ENCODE measurements at places on chromosomes 2 and 18.

- DNase-seq: no peak
These were observed 163.7 kb downstream of the LTBP1 start for GRCh38 chr2:33110461-33110860.

DNA sequence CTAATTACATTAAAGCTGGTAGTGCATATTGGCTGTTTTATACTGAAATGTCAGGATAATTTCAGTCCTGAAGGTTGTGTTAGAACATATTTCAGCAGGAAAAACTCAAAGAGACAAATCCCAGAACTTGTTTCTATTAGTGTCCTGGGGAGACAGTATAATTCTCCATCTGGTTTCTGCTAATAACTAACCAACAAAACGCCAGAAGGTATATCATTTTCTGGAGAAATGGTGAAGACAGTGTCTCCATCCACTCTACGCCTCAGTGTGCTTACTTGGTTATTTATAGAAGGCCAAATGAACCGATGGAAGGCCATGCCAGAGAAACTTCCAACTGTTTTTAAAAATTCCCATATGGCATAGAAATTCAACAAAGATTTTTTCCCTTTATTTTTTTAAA lies 41.6 kb downstream of the GCA start:
- no peak for DNase-seq

GRCh38 chr2:155309483-155309882 lies 611.0 kb downstream of the KCNJ3 start:
- DNase-seq: no peak

GRCh38 chr2:153455403-153455802 lies 23.2 kb downstream of the RPRM start:
- DNase-seq: no peak

DNA sequence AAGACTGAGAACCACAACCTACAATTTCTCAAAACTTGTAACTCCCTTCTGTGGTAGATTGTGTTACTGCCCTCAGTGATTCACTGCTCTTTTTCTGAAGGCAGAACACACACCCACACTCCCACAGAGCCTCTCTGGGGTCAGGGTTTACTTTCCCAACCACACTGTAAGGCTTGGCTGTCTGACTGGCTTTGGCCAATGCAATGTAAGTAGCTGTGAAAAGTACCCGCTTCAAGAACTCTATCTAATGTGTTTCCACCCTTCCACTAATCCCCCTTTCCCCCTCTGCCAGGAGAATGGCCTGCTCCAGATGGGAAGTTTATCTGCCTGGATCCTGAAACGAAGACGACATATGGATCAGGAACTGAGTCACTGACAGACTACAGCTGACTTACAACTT lies 222.7 kb downstream of the CDH2 start:
- DNase-seq: no peak

DNA sequence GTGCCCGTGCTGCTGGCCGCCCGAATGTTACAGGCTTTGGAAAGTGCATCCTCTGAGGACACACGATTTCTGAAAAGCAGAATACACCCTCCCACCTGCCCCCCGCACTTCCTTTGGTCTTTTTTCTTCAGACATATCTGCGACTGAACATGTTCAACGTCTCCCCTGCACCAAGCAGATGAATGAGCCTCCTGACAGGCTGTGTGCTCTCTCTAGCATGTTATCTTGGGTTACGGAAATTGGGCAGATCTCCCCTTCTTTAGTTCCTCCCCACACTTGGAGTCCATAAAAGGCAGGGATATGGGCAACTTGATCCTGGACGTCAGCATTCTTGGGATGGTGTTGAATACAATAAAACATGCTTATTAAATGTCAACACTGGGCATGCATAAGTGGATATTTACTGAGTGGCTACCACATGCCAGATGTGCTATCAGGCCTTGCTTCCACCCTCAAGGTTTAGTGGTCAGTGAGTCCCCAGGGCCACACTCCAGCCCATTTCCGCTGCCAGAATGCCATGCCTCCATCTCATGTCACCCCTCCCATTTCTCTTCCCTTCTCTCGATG lies 130.4 kb downstream of the TRIM43 start:
- DNase-seq: no peak

DNA sequence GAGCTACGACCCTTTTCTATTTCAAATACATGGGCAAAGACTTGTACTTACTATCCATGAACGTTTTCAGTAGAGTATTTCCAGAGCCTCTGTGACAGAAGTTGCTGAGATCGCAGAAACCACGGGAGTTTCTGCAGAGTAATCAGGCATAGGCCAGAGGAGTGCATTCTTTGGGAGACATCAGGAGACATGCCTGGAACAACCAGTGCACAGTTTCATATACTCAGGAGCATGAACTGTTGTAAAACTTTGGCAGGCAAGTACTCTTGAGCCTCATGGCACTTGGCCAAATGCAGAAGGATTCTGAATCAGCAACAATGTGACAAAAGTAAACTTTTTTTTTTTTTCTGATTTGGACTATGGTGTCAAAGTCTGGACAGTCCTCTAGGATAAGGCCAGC lies 307.1 kb downstream of the GRB14 start:
- DNase-seq: no peak

GRCh38 chr2:195317550-195317949 lies 339.5 kb upstream of the SLC39A10 start:
- DNase-seq: no peak

- no peak for DNase-seq
These were observed 88.0 kb upstream of the NFU1 start for GRCh38 chr2:69525261-69525660.

- DNase-seq: no peak
These were observed 3.7 kb downstream of the FBXO48 start for GRCh38 chr2:68463287-68463877.

GRCh38 chr2:239261356-239261755 lies 139.5 kb downstream of the HDAC4 start:
- no peak for DNase-seq

- no peak for DNase-seq
These were observed 134.5 kb downstream of the KIAA1328 start for GRCh38 chr18:36963464-36963863.

DNA sequence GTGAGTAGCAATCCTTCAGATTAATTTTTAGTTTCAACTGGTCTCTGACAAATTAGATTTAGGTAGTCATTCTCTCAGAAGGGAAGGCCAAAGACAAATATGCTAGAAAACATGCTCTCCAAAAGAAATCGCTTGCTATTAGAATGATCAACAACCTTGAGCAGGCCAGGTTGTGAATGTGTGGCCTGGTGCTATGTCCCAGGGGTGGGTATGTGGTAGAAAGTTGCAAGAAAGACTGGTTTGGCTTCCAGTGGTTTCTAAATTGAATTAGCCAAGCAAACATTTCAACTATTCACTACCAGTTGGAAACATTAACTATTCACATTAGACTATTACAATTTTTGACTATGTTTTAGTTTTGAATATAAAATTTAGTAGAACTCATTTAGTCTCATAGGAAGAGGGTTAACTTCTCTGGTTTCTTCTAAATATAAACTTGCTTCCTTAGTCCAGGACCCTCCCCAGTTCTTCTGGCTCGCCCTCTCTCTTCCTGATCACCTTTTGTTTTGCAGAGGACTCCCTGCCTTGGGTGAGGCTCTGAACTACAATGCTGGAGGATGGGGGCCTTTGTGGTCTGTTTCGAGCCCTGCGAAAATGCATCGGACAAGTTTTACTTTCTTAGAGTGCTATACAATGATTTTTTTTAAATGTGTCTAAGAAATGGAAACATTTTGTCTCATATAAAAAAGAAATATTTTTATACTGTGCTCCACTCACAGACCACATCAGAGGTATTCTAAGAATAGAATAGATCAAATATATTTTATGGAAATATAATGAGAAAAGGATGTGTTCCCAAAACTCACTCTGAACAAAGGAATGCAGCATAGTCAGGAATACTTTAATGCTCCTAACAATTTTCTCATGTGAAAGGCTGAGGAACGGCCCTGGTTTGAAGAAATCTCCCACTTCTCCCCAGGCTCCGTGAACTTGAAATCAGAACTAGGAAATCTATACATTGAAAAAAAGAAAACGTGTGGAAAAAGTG lies 375.0 kb upstream of the ZEB2 start:
- DNase-seq: no peak

DNA sequence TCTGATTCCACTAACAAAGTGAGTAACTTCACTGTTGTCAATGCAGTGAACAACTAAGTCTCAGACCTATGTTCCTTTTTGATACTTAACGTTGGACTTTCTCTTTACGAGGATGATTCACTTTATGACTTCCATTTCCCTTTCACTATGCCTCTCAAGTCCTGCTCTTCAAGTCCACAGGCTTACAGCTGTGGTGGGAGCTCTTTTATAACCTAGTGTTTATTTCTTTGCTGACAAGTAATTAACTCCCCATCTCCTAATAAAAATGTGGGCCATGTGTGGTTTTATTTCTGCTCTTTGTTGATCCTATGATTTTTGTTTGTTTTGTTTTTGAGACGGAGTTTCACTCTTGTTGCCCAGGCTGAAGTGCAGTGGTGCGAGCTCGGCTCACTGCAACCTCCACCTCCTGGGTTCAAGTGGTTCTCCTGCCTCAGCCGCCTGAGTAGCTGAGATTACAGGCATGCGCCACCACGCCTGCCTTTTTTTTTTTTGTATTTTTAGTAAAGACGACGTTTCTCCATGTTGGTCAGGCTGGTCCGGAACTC lies 142.1 kb downstream of the USP34 start:
- DNase-seq: no peak

DNA sequence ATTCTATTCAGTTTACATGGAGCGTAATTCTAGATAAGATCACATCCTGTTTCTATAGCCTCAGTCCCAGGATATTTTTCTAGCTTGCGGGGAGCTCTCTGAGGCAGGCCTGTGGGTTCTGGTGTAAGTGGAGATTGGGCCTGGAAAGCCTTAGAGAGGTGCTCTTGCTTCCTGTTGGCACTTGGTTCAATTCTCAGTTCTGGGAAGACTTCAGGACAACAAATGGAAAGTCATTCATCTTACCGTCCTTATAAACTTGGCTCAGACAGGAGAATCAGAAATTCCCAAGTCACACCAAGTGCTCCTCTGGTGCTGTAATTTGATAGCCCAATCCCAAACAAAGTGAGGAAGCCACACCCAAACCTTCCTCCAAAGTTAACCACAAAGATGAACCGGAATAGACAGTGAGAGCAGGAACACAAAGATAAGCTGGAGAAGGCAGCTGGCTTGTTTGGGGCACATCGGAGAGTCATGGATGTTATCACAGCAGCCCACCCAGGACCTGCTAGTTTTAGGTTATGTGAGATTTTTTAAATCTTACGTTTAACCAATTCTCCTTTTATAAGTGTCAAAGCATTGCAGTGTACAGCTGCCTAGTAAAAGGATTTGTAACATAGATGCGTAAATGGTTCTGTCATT lies 144.3 kb upstream of the MAP3K20 start:
- no peak for DNase-seq

GRCh38 chr2:169351725-169352124 lies 10.6 kb downstream of the LRP2 start:
- DNase-seq: no peak

GRCh38 chr18:31546476-31546875 lies 45.2 kb upstream of the TTR start:
- DNase-seq: no peak

- DNase-seq: no peak
These were observed 226.4 kb upstream of the CXCR4 start for GRCh38 chr2:136344339-136344738.

GRCh38 chr2:41966431-41966893 lies 81.4 kb upstream of the PKDCC start:
- no peak for DNase-seq

- no peak for DNase-seq
These were observed 831.5 kb upstream of the CELF4 start for GRCh38 chr18:38397094-38397493.

- DNase-seq: no peak
These were observed 274.5 kb upstream of the SESTD1 start for GRCh38 chr2:179539124-179539511.

- DNase-seq: no peak
These were observed 133.0 kb downstream of the MSH2 start for GRCh38 chr2:47535996-47536395.

Data from T-helper 2 cell (primary cell).